ENCODE measurements at places on chromosomes 7 and 10.

- no peak for DNase-seq
These were observed 336.3 kb downstream of the PTPRN2 start for GRCh38 chr7:158251061-158251965.

DNA sequence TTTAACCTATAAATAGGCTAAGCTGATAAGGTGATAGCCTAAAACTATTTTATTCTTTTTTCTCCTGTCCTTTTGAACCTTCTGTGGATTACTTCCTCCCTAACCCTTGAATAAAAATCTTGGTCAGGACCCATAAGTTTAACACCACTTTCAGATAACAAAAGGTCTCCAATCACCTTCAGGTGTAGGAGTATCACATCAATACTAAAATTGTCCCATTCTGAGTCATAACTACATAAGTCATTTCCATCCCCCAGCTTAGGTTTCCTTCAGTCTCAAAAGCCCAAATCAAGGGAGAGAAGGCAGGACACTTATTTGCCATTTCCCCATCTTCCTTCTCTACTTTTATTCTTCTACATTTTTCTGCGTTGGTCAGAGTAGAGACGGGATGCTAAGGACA lies 56.9 kb upstream of the WNT16 start:
- no peak for DNase-seq

- no peak for DNase-seq
These were observed 1.2 kb downstream of the SGCE start for GRCh38 chr7:94654783-94655125.

- no peak for DNase-seq
These were observed 982 bp downstream of the IDI1 start for GRCh38 chr10:1047937-1048336.

DNA sequence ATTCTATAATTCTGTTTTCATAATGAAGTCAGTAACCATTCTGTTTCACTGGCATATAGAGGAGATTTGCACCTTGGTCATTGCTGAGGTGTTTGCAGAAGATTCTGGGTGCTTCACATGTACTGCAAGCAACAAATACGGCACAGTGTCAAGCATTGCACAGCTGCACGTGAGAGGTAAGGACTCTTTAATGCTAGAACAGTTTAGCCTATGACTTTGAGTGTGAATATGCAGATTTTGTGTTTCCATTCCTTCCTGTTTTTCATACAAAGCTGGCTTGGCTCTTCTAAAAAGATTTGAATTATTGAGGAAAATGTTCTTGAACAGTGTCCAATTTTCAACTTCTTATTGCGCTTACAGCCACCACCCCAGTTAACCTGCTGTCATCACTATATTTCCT lies 56.4 kb downstream of the MYPN start:
- no peak for DNase-seq

DNA sequence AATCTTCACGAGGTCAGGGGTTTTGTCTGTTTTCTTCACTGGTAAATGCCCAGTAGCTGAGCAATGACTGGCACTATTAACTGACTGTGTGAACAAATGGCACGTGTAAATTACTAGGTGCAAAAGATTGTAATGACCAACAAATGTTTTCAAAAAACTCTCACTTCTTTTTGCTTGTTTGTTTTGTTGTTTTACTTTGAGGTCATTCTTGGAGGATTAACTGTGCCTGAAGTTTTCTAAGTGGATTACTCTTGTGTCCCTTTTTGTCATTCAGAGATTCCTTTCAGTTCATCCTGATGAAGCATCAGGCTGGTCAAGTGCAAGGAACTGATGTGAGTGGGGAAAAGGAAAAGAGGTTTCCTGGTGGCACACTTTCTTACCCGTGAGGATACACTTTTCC lies 74.4 kb upstream of the PPP1R3C start:
- DNase-seq: no peak

- DNase-seq: no peak
These were observed 28.1 kb downstream of the DCLRE1A start for GRCh38 chr10:113825791-113826190.

GRCh38 chr10:48437546-48437945 lies 131.1 kb downstream of the MAPK8 start:
- no peak for DNase-seq

GRCh38 chr10:89080660-89081059 lies 90.1 kb downstream of the FAS start:
- DNase-seq: no peak

DNA sequence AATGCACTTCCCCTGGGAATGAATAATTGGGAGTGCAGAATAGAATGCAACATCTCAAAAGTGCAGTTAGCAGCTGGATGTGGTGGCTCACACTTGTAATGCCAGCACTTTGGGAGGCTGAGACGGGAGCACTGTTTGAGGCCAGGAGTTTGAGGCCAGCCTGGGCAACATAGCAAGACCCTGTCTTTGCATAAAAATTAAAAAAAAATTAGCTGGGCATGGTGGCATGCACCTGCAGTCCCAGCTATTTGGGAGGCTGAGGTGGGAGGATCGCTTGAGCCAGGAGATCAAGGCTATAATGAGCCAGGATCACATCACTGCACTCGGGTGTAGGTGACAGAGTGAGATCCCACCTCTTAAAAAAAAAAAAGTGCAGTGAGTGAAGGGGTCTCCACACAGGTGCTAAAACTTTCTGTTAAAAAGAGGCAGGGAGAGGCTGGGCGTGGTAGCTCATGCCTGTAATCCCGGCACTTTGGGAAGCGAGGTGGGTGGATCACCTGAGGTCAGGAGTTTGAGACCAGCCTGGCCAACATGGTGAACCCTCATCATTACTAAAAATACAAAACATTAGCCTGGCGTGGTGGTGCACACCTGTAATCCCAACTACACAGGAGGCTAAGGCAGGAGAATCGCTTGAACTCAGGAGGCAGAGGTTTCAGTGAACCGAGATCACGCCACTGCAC lies 13.5 kb upstream of the ZMIZ1 start:
- DNase-seq: no peak

DNA sequence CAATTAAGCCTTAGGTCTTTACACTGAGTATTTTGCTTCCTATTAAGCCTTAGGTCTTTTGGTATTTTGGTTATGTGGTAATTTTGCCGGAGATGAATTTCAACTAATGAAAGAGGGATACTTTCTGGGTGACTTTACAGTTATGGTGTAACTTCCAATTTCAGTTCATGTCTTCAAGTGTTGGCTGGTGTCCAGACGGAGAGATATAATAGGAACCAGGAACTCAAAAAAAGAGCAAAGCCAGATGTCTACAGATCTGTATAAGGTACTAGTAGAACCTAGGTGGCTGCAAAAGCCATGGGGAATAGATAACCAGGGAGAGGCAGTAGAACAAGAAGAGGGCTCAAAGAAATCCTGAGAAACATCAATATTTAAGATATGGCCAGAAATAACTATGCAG lies 12.3 kb downstream of the ERCC6 start:
- no peak for DNase-seq

DNA sequence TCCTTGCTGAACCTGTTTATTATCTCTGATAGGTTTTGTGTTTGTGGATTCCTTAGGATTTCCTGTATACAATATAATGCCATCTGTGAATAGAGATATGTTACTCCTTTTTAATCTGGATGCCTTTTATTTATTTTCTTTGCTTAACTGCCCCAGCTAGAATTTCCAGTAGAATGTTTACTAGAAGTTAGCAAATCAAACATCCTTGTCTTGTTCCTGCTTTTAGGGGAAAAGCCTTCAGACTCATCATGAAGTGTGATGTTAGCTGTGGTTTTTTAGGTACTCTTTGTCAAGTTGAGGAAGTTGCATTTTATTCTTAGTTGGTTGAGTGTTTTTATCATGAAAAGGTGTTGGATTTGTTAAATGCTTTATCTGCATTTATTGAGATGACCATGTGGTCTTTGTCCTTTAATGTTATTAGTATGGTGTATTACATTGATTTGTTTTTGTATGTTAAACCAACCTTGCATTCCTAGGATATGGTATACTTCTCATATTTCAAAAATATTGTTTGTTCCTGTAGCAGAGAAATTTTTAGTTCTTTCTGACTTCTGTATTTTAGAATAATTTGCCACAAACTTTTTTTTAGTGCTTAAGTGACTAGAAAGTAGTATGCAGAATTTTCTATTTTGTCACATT lies 24.3 kb downstream of the PPP2R2D start:
- DNase-seq: no peak

GRCh38 chr7:6271694-6272440 lies 557 bp downstream of the CYTH3 start:
- no peak for DNase-seq

DNA sequence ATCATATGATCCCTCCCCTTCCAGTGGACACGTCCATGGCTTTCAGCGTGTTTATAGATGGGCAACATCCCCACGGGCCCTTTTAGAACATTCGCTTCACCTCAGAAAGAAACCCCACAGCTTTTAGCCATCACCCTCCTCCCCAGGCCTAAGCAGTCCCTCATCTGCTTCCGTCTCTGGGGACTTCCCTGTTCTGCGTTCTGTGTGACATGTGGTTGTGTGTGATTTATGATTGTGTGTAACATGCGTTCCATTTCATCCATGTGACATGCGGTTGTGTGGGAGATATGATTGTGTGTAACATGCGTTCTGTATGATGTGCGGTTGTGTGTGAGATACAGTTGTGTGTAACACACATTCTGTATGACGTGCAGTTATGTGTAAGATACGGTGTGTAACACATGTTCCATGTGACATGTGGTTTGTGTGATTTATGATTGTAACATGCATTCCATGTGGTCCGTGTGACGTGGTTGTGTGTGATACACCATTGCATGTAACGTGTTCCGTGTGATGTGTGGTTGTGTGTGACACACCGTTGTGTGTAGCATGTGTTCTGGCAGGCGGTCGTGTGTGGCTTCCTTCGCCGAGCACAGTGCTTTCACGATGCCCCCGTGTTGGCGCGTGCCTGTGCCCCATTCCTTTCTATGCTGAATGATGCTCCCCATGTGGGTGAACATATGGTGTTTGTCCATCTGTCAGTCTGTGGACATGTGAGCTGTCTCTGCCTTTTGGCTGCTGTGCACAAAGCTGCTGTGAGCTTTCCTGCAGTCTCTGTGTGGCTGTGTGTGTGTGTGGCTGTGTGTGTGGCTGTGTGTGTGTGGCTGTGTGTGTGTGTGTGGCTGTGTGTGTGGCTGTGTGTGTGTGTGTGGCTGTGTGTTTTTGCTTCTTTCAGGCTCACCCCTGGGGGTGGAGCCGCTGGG lies 26.2 kb downstream of the PWWP2B start:
- no peak for DNase-seq

GRCh38 chr7:25835197-25835596 lies 316.8 kb upstream of the NFE2L3 start:
- DNase-seq: no peak

- no peak for DNase-seq
These were observed 7.3 kb upstream of the GRIFIN start for GRCh38 chr7:2483494-2483893.

DNA sequence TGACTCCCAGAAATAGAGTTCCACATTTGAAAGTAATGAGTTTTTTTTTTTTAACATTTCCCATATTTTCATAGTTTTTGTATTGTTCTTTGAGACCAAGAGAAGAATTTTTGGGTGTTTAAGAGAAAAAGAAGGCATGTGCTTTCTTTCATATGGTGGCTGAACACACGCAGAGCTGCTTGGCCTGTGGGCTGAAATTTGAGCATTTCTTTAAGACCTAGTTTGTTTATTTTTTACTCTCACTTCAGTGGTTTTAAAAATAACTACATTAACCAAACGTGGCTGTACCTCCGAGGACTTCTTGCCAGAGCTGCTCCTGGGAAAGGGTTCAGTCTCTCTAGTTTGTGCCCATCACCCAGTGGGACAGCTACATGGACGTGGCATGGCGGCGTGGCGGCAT lies 58.3 kb downstream of the INPP5A start:
- DNase-seq: no peak

DNA sequence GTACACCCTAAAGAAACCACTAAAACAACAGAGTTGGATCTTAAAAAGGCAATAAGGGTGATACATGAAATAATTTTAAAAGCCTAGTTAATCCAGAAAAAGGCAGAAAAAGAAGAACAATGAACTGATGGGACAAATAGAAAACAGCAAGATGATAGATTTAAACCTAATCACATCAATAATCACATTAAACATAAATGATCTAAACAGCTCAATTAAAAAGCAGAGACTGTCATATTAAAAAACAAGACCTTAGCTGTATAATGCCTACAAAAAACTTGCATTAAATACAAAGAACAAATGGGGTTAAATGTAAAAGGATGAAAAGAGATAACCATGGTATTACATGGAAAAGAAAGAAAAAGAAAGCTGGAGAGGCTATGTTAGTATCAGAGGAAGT lies 96.2 kb downstream of the RTKN2 start:
- DNase-seq: no peak

GRCh38 chr7:135348493-135348892 lies 114.9 kb downstream of the STRA8 start:
- no peak for DNase-seq

DNA sequence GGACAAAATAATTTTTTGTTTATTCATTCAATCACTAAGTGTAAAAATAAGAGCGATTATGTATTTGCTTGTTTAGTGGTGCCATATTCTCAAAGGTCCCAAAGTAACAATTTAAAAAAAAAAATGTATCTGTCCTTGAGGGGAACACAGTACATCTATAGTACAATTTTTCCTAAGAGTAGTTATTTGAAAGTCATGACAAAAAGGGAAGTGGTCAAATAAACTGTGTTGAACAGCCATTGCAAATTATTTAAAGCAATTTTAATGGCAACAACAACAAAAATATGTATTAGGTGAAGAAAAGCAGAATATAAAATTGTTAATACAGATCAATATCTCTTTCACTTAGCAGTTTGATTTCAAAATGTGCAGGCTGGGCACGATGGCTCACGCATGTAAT lies 943.5 kb downstream of the CNTNAP2 start:
- DNase-seq: no peak

DNA sequence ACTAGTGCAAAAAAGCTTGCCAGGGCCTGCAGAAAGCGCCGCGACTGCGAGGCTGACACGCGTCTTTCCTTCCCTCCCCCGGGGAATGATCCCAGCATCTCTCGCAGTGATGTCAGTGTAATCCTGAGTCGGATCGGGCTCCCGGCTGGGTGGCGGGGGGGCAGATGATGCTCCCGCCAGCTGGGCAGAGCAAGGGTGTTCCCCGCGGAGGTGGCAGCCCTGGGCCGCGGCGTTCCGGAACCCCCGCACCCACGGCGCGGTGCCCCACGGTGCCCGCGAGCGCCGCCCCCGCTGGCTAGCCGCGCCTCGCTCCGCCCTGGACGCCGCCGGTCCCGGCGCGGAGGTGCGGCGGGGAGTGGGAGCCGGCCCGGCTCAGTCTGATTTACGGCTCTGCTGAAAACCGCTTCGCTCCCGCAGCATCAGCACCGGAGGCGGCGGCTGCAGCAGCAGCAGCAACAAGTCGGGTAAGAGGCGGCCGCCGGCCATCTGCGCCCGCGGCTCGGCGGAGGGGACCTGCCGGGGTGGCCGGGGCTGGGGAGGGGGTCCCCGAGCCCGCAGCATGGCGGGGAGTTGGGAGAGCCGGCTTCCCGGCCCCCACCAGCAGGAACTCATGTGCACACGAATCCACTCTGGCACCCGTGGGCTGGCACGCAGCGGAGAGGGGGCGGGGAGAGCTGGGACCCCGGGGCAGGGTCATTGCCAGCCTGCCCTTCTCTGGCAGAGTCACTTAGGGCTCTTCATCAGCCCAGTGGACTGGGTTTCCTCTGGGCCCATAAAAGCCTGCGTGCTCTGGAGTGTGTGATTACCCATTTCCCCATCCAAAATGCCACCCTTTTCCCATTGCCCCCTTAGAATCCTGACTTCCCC lies at the start of gene ZNF365:
TSS of gene ZNF365 (plus strand) at position 375 of the 867 bp plus-strand sequence. CDS start 1,825 bp downstream, outside the sequence.
- peak; percentile 28 for DNase-seq

All from effector CD4-positive, alpha-beta T cell (primary cell).